ENCODE measurements at places on chromosomes 5 and 9.

- DNase-seq = no peak
Observed at GRCh38 chr5:25448646-25449045, 803.9 kb upstream of the CDH10 start.

DNA sequence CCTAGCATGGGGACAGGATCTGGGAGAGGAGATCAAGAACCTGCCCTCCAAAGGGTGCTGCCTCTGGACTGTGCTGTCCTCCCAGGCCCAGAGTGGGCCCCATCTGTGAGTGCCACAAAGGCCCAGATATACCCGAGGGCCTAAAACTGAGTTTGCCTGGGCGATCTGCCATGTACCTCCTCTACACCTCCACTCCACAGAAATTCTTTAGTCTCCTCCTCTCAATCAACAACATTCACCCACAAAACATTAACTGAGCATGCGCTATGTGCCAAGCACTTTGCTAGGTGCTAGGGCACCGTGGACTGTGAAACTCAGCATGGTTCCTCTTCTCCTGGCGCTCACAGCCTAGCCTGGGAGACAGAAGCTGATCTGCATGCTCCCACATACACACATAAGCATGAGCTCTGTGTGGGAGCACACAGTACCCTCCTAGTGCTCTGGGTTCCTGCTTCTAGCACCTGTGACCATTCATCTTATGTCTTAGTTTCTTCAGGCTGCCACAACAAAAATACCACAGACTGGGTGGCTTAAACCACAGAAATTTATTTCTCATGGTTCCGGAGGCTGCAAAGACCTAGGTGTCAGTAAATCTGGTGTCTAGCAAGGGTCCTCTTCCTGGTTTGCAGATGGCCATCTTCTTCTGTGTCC, 82.0 kb upstream of the FSTL4 start:
- no peak for DNase-seq

DNA sequence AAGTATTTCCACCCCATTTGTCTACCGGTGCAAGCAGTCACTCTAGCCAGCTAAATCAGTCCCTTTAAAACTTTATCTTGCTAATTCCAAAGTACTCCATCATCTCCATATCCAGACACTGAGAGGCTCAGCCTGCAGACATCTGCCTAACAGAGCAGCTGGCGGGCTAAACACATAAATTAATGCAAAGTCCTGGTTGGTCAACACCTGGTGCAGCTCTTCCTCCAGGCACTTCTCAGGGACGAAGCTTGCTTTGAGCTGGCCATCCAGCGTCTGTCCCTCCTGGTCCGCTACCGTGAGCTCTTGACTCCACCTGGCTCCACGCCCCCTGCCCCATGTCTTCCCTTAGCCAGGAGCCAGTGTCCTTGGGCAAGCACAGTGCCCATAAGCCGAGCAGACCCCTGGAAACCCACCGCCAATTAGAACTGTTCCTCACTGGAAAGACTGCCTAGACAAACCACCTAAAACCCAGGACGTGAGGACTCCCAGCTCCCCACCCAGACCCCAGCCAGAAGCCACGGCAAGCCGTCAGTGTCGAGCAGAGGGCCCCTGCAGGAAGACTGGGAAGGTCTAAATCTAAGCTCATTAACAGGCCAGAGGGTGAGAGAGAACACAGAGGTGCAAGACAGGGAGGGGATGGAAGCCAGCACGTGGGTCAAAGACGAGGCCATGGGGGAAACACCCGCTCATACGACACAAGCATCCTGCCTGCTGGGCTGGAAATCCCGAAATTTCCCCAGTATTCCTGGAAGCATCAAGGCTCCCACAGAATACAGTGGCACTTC, 120.0 kb downstream of the COL23A1 start:
- no peak for DNase-seq

- DNase-seq = no peak
Observed at GRCh38 chr5:134420343-134420742, 8.7 kb upstream of the CDKN2AIPNL start.

DNA sequence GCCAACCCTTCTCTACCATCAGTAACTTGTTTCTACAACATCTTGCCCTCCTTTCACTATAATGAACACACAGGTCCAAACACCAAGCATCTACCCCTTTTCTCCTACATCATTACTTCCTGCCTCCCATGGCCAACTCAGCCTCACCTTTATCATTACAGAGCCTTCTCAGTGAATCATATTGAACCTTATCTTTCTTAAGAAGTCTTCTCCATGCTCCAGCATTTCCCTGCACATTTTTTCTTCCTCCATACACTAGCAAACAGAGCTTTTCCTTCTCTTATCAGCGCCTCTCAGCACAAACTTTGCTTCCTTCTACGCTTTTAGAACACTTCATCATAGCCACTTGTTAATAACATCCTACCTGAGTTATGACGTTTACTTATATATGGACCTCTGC, 148.2 kb downstream of the ARL15 start:
- DNase-seq = no peak

All from posterior cingulate gyrus (tissue), 11 donors.